Astrocyte of the cerebellum (primary cell): ENCODE measurements at places on chromosomes 3 and 15.
A peak's percentile ranks its signal among the peaks of the same experiment; 100 is the strongest.

DNA sequence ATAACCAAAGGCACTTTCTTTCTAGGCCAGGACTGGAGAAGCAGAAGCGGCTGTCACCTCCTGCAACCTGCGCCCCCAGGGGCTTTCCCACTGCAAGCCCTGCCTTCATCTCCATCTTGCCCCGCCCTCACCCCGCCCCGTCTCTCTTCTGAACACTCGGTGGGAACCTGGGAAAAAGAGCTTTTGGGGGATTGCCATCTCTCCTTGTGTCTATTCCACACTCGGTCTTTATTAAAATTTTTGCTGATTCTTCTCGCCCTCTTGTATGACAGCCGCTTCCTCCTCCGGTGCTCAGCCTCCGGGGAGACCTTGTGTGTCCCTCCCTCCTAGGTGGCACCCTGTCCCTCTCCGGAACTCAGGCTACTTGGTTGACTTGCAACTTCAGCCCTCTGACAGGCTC is 41.9 kb upstream of the SPESP1 start:
- DNase-seq: no peak

DNA sequence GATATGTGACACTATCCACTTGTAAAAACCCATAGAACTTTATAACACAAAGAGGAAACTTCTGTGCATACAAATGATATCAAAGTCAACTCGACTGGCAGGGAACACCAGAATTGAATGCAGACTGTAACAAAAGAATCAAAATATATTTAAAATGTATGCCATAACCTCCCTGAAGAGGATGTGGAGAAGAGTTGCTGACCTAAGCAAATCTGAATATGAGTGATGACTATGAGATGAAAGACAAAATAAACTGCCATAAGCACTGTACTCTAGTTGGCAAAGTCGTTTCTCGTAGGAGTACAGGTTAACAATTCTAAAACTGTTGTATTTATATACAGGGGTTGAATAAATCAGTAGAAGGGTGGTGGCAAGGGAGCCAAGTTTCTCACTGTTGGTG is 482.1 kb downstream of the OCA2 start:
- no peak for DNase-seq

- DNase-seq: no peak
Measured at GRCh38 chr3:7877312-7877711, 624.3 kb upstream of the LMCD1 start.

GRCh38 chr3:37137516-37137915 is 36.9 kb downstream of the LRRFIP2 start:
- DNase-seq: no peak

DNA sequence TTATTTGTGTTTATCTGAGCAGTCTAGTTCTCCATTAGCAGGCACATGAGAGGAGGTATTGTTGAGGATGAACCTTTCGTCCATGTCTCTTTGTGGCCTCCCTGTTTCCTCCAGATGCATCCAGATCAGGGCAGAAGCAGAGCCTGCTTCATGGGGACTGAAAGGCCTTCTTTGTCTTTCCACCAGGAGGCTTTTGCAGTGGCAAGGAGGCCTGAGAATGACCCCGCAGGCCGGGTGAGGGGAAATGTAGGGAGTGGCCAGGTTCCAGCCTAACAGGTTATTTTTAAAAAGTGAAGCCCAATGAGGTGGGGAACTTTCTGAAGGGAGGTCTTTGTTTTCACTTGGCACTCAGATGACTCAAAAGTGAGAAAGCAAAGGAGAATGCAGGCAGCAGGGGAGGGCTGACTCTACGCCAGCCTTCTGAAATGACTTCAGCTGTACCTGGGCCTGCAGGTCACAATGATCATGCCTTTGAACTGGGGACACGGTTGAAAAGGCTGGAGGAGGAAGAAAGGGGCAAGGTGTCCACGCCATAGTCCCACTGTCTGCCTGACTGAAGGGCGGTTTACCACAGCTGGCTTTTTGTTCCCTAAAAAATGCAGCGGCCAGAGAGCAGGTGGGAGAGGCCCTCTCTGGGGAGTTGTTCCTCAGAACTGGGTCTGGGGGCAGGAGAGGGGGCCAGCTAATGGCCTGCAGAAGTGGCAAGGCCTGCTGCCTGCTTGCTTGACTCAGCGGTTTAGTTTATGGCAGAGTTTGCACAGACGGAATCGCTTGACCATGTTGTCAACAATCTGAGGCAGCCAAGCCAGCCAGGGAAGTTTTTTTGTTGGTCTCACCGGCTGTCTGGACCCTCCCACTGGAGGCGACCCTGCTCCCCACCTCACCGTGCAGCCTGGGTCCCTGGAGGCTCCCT is 28.7 kb downstream of the CMTM7 start:
- DNase-seq: no peak

DNA sequence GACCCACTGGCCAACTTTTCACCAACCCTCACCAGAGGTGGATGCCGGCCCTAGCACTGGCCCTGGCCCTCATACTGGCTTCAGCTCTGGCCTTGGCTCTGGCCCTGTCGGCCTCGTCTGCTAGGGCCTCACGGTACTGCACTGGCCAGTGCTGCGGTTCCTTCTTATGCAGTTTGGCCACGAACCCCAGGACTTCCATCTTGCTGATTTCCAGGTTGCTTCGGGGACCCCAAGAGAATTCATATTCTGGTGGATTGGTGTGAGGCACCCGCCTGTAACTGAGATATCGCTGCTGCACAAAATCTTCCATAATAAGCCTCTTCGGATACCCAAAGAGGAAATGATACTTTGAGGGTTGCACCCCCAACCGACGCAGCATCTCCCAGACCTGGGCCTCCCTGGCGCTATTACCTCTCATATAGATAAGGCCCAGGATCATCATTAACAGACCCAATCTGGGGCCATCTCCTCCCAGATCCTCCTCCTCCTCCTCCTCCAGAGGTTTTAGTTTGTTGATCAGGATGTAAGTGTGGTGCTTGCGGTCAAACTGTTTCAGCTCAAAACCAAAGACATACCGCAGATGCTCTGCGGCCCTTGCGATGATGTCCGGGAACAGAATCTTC is 883 bp downstream of the MAGEF1 start:
- no peak for DNase-seq

GRCh38 chr3:176906046-176906905 is 291.0 kb downstream of the TBL1XR1 start:
- DNase-seq: peak; percentile 96

DNA sequence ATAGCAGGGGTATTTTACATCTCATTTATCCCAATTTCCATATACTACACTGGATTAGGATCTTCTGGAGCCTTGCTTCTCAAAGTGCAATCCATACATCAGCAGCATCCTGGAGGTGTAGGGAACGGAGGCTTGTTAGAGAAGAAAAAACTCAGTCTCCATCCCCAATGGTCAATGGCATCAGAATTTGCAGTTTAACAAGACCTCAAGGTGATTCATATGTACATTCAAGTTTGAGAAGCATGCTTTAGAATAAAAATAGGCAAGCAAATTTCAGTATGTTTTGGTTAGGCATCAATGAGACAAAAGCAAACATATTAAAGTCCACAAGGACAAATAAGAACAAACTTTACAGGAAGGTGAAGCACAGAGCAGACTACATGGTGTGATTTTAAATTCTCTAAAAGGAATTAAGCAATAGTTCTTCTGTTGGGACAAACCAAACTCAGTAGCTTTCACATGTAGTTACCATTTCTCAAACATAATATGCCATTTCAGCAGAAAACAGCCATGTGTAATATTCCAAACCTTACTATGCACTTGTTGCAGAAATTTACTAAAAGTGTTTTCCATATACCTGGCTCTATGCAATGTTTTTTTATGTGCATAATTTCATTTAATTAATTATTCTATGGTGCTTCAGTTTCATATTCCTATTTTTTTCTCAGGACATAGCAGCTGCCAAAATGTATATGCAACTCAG is 360.3 kb upstream of the NECTIN3 start:
- no peak for DNase-seq

- peak; percentile 34 for DNase-seq
Measured at GRCh38 chr3:178385280-178385952, 150.8 kb upstream of the KCNMB2 start.

DNA sequence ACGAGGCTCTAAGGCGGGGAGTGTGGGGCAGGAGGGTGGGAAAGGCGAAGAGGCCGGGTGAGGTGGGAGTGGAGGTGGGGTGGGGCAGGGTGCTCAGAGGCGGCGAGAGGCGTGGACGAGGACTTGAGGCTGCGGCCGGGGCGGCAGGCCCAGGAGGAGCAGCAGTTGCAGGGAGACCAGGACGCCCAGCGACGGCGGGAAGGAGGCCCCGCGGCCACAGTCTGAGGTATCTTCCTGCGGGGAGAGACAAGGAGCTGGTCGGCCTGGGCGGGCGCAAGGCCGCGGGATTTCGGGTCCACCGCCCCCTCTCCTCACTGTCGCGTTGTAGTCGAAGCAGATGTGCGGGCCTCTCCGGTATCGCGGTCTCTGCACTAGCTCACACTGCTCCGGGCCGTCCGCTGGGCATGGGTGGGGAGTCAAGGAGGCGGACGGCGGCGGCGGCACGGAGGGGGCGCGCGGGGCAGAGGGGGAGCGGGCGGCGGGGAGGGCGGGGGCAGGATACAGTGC is 5.3 kb upstream of the TMEM115 start:
- DNase-seq: no peak

GRCh38 chr15:66842710-66843441 is 140.8 kb downstream of the SMAD6 start:
- no peak for DNase-seq

GRCh38 chr3:43728476-43728875 is 37.7 kb downstream of the ABHD5 start:
- DNase-seq: no peak

- DNase-seq: no peak
Measured at GRCh38 chr3:116399701-116400226, 45.5 kb downstream of the LSAMP start.

GRCh38 chr3:23969393-23969792 is 24.3 kb downstream of the NR1D2 start:
- no peak for DNase-seq

GRCh38 chr15:63531586-63531985 is 27.2 kb downstream of the USP3 start:
- no peak for DNase-seq

- peak; percentile 63 for DNase-seq
Measured at GRCh38 chr15:68149059-68149458, 56.1 kb downstream of the CALML4 start.

DNA sequence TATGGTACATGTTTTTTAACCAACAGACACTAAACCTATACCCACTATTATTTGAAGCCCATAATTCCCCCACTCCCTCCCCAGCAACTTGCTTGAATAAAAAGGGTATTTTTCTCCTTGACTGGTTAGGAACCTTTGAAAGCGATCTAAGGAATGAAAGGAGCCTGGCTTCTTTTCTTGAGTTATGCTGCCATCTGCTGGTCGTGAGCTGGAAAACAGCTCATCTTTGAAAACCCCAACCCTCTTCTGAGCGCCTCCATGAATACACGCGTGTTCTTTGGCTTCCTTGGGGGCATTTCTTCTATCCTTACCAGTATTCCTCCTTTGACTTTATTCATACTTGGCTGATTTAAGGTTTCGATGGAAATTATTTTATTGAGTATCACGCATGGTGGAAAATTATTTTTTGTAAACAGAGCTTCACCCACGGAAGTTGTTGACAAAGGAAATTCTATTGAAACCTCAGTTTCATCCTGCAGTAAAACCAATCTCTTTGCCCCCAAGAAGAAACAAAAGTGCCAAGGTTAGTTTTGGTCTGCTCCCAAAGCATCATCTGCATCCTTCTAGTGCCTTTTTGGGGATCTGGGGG is 171.6 kb downstream of the SV2B start:
- DNase-seq: peak; percentile 60

DNA sequence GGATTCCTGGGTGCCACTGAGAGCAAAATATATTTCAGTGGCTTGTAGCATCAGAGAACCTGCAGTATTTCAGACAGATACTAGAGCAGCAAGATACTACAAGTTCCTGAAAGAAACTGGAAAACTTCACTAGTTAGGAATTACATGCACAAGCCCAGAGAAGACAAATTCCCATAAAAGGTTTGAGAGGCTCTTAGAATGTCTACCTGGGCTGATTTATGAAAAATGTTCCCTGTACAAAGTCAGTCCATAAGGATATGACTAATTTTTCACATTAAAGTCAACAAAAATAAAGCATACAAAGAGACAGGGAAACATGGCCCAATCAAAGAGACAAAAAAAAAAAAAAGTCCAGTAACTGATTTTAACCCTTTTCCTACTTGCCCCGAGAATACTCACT is 302.6 kb downstream of the POLQ start:
- no peak for DNase-seq

DNA sequence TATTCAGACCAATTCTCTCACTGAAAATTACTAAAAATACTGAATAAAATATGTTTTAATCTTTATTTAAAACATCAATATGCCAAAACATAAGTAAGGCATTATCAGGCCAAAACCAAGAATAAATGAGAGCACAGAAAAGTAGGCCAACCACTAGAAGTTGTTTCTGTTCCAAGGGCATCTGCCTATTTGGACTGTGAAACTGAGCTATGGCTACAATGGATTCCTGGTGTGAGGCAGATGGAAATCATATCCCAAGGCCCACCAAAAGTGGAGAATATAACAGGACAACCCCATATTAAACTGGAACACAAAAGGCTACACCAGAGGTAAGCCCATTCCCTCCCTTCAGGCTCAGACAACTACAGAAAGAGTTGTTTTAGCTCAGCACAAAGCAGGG is 302.8 kb upstream of the IL12A start:
- DNase-seq: no peak

DNA sequence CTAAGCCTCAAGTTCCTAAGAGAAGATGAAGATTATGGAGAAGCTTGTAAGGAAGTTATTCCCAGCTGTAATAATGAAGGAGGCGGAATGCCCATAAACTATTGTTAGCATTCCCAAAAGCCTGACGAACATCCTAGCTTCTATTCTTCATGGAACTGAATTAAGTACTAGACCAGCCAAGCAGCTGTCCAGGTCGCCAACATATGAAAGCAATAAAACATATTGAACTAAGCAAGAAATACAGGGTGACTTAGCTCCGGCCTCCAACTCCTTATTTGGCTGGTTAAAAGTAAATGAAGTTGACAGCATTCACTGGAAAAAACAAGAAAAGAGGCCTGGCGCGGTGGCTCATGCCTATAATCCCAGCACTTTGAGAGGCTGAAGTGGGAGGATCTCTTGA is 174.0 kb upstream of the TPM1 start:
- DNase-seq: no peak

DNA sequence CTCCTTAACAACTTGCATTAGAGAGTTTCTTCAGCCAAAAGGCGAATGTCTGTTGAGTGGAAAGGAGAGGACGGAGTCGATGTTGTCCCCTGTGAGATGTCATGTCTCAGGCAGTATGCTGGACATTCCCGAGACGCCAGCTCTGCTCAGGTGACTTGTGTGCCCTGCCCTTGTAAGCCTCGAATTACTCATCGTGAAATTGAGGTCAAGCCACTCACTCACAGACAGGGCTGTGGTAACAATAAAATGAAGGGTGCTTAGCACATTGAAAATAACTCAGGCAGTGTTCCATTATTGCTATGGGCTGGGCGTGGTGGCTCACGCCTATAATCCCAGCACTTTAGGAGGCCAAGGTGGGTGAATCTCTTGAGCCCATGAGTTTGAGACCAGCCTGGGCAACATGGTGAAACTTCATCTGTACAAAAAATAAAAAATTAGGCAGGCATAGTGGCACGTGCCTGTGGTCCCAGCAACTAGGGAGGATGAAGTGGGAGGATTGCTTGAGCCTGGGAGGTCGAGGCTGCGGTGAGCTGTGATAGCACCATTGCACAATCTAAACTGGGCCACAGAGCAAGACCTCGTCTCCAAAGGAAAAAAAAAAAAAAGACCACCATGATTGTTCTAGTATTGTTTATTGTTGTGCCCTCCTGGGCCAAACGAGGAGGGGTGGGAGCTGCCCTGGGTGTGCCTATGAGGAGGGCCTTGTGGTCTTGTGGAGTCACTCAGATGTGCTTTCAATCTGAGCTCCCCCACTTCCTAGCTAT is 214.4 kb downstream of the THSD4 start:
- DNase-seq: no peak

GRCh38 chr15:59438625-59439290 is 772 bp downstream of the FAM81A start:
- DNase-seq: no peak
